ENCODE measurements at places on chromosomes 4 and X. TPM values are rescaled to one million over a fixed set of nuclear protein-coding genes. Genes with fewer than 3 reads are reported as not detected.

DNA sequence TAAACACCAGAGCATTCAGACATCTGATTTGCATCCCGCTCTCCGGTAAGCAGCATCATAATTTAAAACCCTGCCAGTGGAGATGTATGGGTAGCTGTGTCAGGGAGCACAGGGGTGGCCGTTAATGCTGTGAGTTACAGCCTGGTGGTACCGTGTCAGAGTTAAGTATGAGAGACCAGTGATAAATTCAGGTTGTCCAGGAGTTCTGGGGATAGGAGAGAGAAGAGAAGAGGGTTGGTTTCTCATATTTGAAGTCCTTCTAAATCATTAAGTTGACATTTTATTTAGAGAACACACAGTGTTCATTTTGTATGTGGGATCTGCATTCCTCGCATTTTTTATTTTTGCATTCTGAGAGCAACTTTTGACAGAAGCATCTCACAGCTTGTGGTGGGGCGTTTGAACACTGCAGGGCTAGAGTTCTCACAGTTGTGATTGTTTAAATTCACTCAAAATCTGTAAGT lies 157.6 kb downstream of the DCLK2 start:
- no peak for DNase-seq

DNA sequence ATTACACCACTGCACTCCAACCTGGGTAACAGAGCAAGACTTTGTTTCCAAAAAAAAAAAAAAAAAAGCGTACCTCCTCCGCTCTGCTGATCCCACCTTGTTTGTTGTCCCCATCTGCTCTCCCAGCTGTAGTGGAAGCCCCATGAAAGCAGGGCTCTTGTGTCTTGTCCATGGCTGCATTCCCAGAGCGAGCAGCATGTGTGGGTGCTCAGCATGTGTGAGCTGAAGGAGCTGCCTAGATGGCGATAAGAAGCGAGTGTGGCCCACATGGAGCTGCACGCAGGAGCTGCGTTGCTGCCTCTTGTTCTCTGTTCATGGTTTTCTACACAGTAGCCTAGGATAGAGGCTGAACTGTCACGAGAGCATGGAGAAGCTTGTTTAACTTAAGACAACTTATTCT lies 12.4 kb downstream of the NSD2 start:
- DNase-seq = no peak

DNA sequence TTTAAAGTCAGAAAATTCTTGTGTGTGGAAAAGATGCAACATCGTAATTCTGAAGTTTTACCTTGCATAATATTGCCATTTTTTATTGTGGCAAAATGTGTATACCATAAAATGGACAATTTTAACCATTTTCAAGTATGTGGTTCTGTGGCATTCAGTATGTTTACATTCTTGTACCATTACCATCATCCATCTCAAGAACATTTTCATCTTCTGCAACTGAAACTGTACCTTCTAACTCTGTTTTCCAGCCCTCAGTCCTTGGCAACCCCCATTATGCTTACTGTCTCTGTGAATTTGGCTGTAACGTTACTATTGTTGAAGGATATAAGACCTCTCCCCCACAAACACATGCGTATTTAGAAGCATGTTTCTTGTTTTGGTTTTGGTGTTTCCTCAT lies 123.2 kb downstream of the BMPR1B start:
- no peak for DNase-seq

DNA sequence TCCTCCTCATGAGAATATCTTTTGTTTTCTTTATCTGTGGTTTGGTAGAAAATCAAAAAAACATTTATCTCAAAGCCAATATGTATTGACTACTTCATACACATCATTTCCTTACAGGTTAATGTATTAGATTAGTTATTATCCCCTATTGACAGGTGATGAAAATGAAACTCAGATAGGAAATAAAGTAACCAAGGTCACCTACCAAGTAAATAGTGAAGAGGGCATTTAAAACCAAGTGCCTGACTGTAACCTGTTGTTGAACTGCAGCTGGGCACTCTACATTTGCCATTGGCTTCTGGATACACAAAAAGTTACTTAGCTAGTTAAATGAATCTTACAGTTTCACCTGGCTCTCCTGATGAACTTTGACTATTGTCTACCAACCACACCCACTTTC lies 41.4 kb upstream of the CTSO start:
- DNase-seq = no peak

GRCh38 chr4:150232029-150232428 lies 153.8 kb downstream of the DCLK2 start:
- DNase-seq = no peak

DNA sequence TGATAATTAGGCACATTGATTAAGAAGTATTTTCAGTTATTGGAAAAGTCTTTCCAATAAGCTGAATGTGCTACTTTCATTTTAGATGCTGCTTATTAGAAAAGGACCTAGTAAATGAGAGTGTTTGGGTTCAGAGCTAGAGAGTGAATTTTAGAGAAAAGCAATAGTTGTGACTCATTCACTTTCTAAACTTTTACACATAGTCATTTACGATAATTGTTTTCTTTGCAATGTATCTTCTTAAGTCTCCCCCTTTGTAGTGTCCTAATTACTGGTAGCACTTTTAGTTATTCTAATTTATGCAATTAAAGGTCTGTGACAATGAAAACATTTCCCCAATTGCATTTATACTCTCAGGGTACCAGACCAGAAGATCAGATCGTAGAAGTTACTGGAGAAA lies 1.3 kb downstream of the IL21 start:
- DNase-seq = no peak

GRCh38 chr4:61614231-61614630 lies 414.1 kb downstream of the ADGRL3 start:
- no peak for DNase-seq

DNA sequence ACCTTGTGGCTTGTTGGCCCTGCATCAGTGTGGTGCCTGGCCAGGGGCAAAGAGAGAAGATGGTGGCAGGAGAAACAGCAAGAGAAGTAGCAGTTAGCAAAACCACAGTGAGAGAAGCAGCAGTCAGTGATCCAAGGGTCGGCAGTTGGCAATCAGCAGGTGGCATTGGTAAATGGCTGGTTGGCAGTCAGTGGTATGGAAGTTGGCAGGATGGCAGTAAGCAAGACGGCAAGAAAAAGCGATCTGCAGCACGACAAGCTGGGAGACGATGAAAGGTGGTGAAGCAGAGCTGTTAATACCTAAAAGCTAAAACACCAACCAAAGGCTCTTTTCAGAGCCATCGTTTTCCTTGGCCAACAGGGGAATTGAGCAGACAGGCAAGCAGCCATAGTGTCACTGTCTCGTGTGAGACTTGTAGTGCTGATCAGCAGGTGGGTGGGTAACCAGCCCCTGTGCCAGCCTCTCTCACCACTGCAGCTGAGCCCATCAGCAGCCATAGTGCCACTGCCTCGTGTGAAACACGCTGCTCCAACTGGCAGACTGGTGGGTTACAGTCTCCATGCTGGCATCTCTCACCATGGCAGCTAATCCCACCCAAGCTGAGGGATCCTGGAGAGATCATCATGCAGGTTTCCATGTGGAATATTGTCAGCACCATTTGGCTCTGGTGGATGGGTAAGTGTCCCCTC lies 2078.4 kb downstream of the PCDH7 start:
- no peak for DNase-seq

GRCh38 chr4:80434238-80434637 lies 98.7 kb downstream of the CFAP299 start:
- DNase-seq = no peak

- DNase-seq = no peak
Measured at GRCh38 chrX:15948318-15948660, 93.7 kb upstream of the AP1S2 start.

DNA sequence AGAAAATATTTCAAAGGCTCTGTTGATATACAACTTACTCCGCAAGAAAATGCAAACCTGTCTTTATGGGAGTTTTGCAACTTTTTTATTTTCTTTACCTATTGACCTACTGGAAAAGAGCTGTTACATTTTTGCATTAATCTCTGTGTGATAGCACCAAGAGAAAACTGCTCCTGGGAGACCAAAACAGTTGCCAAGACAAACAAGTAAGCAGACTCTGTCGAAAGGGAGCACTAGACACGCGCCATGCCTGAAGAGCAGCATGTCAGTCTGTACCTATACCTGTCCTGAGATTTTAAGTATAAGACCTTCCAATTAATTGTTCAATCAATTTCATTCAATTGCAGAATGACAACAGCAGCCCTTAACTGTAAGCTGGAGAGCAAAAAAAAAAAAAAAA lies 56.0 kb upstream of the TECRL start:
- no peak for DNase-seq

DNA sequence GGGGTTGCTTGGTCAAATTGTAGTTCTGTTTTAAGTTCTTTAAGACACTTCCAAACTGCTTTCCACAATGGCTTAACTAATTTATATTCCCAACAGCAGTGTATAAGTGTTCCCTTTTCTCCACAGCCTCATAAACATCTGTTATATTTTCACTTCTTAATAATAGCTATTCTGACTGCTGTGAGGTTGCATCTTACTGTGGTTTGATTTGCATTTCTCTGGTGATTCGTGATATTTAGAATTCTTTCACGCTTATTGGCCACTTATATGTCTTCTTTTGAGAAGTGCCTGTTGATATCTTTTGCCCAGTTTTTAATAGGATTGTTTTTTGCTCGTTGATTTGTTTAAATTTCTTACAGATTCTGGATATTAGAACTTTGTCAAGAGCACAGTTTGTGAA lies 278.6 kb upstream of the ITM2A start:
- DNase-seq = no peak

GRCh38 chr4:123110147-123110546 lies 187.8 kb upstream of the NUDT6 start:
- no peak for DNase-seq

- no peak for DNase-seq
Measured at GRCh38 chrX:19462879-19463278, 52.4 kb downstream of the MAP3K15 start.

DNA sequence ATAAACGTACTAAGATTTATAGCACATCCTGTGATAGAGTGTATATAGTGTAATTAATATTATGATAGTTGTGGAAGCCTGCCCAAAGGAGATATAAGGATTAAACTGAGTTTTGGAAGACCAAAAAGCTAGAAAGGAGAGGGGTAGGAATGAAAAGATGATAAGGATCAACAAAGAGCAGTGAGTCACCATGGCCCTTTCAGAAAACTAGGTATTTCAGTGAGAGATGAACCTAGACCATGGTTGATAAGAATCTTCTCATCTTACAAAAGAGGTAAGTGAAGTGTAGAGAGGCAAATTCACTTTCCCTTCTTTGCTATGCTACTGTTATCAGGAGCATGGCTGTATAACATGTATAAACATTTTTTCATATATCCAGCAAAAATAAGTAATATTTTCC lies 133.8 kb upstream of the PLAC1 start:
- no peak for DNase-seq

GRCh38 chr4:183352546-183352945 lies 30.3 kb upstream of the CLDN24 start:
- DNase-seq = no peak

GRCh38 chrX:70554081-70554480 lies 109.4 kb downstream of the DLG3 start:
- DNase-seq = no peak

- DNase-seq = no peak
Measured at GRCh38 chr4:113694008-113694407, 67.5 kb downstream of the CAMK2D start.

DNA sequence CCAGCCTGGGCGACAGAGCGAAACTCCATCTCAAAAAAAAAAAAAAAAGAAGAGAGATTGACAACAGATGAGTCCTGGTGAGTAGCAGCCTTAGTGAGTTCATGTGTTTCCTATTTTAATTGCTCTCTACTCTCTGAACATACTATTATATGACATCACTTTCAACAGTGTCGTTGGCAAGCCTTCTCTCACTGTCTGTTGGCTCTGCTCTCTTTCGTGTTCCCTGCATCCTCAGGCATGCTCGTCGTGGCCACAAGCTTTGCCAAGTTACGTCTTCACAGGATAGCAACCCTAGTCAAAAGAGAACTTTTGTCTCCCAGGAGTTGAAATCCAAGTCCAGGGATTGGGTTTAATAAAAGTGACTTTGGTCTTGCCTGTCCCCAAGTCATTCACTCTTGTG lies 117.1 kb upstream of the EGFL6 start:
- DNase-seq = no peak

GRCh38 chr4:6734165-6734786 lies 18.3 kb downstream of the BLOC1S4 start:
- DNase-seq = no peak

- DNase-seq = no peak
Measured at GRCh38 chr4:14091531-14091930, 464.0 kb upstream of the BOD1L1 start.

DNA sequence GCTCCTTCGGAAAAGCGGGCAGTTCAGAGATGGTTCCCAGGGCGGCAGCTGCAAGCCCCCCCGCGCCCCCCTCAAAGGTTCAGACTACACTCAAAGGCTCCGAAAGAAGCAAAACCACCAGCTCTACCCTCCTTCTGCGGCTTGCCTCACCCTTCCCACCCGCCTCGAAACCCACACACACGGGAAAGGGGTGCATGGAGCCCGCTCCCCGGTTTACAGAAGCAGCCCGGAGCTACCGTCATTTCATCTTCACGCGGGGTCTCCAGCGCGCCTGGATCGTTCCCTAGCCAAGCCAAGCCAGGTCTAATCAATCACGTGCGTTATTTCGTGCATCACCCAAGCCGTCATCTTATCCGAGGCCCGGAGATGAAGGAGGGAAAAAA lies 1.2 kb downstream of the NLGN4X start:
- DNase-seq = no peak

DNA sequence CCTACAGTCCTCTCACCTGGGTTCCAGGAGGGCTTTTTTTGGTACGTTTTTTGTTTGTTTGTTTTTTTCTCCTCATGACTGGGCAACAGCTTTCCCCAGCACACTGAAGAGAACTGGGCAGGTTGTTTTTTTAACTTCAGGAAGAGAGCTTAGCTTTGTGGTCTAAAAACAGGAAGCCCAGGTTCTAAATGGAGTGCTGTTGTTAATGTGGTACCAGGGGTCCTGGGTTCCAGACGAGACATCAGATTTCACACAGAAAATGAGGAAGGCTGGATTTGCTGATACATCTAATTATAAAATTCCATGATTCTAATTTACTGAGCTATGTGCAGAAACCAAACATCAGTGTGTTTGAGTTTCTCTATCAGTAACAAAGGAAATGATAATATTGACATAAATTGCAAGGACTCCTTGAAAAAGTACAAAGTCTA lies 4.2 kb downstream of the MYOZ2 start:
- DNase-seq = no peak

- DNase-seq = no peak
Measured at GRCh38 chrX:134388161-134389109, 71.5 kb upstream of the HPRT1 start.

Gene CMC4
- total RNA-seq = 19.2 TPM

Gene RS1
- not detected for total RNA-seq

Gene HSD17B13
- 14.0 TPM for total RNA-seq

Gene IL2RG
- 2.6 TPM for total RNA-seq

Gene SLC10A4
- total RNA-seq = not detected

Gene CT45A7
- not detected for total RNA-seq

Gene PABPC1L2A
- total RNA-seq = not detected

Gene DCAF4L1
- 0.56 TPM for total RNA-seq

Gene PPP1R2C
- total RNA-seq = not detected

Gene CENPVL2
- total RNA-seq = not detected

Gene COL4A6
- total RNA-seq = 20.7 TPM

Gene CXXC4
- total RNA-seq = 1.3 TPM

Gene FAM156B
- 42.5 TPM for total RNA-seq

Gene C4orf50
- not detected for total RNA-seq
